Stimulated activated CD4-positive, alpha-beta T cell treated with anti-CD3 and anti-CD28 coated beads, Interleukin-15, amount 100 ng/mL, for 24 hours (primary cell): ENCODE measurements at places on chromosomes 2 and 18.
A peak's percentile ranks its signal among the peaks of the same experiment; 100 is the strongest.

DNA sequence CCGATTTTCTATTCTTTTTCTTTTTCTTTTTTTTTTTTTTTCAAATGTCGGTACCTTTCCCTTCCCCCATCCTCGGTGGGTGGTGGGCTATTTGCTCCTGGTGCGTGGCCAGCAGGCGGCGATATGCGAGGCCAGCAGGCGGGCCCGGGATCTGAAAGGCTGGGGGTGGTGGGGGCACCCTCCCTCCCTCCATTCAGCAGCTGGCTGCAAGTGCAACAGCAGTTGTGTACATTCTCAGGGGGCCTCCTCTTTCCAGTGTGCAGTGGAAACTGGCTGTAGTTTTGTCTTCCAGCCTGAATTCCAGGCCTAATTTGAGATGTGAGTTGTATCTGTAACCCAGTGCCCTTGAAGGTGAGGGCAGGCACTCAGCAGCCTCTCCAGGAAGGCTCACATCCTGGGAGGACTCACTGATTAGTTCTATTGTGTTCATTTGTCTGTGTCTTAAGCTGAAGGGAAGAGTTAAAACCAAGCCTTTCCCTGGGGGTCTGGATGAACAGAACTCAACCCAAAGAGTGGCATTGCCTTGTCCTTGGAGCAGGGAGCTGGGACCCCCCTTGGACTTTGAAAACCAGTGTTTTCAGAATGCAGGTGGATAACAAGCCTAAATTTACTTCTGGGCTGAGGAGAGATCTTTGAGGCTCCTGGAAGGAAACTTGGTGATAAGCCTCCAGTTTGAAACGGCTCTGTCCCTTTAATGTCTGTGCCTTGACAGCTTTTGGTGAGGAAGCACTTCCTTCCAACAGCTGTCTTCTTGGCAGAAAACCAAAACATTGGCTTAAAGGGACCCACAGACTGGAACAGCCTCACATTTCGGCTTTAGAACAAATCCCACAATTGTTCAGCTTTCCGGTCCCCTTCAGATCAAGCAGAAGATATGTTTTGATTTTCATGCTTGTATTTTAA, 3.3 kb downstream of the MYCN start:
- peak; percentile 39 for DNase-seq

DNA sequence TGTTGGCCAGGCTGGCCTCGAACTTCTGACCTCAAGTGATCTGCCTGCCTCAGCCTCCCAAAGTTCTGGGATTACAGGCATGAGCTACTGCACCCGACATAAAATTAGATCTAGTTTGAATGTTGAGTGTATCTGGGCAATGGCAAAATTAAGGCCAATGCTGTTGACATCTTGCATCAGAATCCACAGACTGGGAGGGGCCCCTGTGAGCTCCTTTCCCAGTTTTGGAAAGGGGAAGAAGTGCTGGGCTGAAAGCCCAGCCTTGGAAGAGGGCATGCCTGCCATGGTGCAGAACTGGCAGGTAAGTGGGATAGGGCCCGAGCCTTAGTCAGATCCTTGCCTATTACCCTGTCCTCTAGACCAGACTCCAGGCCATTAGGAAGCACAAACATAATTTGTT, 4.5 kb upstream of the MYOM1 start:
- no peak for DNase-seq

GRCh38 chr18:58785171-58785805, 79.4 kb upstream of the ZNF532 start:
- no peak for DNase-seq

DNA sequence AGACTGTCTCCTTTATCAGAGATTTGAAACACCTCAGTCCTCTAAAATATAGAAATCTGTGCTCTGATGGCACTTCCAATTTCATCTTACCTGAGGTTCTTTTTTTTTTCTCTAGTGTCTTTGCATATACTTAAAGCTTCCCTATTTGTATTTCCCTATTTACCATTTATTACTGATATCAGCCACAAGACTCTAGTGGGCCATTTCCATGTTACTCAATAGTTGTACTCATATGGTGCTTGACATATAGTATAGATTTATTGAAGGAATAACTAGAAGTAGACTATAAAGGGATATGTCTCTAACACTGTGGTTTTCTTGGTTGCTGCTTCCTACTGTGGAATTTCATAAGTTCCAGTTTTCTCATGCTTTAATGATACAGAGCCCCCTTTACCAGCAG, 3.0 kb downstream of the RBM45 start:
- no peak for DNase-seq

DNA sequence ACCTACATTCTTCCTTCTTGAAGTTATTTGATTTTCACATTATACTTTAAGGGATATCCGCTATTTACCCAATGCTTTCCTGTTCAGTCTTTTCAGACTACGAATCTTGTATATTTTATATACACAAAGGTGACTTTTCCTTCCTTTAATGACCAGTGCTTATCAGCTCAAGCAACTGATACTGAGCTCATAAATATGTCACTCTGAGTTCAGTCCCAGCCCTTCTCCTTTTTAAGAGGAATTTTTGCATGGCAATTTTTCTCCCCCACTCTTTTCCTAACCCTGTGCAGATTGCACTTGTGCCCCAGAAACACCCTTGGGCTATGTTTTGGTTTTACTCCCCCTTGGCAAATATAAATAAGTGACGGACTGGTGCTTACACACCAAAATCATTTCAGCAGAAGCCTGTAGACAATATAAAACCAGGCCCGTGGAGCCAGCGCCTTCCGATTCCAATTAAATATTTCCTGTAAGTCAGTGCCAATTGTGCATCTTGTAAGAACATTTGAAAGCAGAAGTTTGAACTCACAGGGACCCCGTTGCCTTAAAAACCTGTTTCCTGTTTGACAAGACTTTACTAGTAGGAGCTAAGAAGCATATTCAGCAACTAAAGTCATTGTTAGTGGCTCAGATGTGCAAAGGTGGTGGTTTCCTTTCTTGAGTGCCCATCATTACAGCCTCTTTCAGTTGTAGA, 66.3 kb upstream of the GATA6 start:
- DNase-seq: no peak

DNA sequence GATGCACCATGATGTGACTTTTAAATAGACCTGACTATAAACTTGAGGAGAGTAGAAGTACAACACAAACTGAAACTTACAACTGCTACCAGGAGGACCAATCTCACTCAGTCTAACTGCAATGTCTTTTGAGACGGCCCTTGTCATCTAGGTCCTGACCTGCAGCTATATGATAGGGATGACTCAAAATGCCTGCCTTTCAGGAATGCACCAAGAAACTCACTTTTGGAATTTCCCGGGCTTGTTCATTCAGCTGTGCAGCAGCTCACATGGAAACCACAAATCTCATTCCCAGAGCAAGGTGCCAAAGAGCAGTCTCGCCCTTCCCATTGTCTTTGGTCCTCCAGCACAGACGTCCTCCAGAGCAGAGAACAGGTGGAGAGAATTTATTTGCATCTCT, 113.7 kb downstream of the SPOPL start:
- DNase-seq: no peak

DNA sequence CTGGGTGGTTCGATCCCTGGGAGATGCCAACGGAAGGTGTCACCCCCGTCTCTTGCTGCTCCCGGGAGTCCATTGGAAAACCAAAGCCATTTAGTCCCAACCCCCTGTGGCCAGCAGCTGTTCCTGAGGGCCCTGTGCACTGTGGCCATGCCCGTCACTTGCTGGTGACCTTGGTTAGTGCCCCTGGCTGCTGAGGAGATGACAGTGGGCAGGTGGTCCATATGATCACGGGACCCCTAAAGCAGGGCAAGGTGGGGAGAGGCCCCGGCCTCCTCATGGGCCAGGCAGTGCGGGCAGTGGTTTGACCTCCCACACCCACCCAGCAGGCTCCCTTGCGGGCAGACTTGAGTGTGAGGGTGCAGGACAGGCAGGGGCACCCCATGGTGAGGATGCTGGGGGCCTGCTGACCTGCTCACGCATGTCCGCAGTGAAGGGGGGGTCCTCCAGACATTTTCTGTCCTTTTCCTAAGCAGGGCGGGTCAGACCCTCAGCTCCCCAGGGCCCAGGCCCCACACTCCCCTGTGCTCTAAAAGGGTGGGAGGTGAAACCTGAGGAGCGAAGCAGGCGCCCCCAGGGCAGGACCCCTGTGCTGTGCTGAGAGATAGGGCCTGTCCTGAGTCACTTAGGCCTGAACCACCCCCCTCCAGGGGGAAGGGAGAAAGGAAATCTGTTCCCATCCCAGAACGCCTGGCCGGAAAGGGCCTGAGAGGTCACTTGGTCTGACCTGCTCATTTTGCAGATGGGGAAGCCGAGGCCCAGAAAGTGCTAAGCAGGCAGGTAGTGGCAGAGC, 6.8 kb downstream of the ITM2C start:
- DNase-seq: no peak

- no peak for DNase-seq
Observed at GRCh38 chr2:75994759-75995158, 284.0 kb upstream of the GCFC2 start.

GRCh38 chr2:217735034-217735433, 267.8 kb downstream of the TNS1 start:
- DNase-seq: no peak

DNA sequence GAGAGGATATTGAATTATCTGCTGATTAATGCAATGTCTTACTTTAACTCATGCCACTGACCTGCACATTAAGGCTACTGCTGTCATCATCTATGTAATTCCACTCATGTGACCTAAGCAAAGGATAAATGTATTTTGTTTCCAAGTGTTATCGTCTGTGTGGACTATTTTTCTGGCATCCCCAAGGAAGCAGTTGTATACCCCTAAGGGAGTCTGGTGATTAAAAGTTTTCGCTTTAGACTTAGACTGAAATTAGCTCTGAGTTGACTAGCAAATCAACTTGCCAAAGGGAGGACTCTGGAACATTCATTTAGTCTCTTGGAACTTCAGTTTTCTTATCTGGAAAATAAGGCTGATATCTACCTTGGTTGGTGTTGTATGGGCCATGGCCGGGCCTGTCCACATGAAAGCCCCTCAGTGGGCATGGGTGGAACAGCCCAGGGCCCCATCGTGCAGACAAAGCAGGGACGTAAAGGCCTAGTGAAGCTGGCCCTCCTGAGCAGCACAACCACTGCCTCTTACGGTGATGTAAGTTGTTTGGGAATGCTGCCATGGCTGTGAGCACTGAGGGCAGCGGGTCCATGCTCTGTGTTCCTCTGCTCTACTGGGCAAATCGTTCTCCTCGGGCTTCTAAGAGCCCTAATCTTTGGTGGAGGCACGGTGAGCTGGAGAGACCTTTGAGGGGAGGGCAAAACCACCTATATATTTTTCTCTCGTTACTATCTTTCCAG, 144.4 kb upstream of the RNF152 start:
- no peak for DNase-seq

- no peak for DNase-seq
Observed at GRCh38 chr18:65415098-65415497, 335.7 kb upstream of the CDH7 start.

- DNase-seq: no peak
Observed at GRCh38 chr2:159963700-159964099, 98.7 kb downstream of the PLA2R1 start.

DNA sequence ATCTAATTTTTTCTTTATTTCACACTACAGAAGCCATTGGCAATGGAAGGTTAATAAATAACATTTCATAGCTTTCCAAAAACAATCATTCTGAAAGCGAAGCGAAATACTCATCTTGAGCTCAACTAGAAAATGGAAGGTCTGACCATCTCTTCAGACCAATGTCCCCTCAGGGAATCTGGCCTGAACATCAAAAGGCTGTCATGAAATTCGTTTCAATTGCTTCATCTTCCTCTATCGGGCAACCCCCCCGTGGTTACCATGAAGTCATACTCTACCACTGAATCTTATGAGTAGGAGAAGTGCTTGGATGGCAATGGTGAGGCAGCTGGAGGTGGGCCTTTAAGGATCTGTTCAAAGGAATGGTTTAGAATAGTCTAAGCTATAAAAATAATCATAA, 22.9 kb upstream of the CYTIP start:
- DNase-seq: peak; percentile 69

GRCh38 chr2:66840321-66841002, 405.5 kb downstream of the MEIS1 start:
- DNase-seq: no peak

GRCh38 chr18:77870199-77870598, 620.6 kb downstream of the GALR1 start:
- no peak for DNase-seq

GRCh38 chr2:170824526-170825015, 7.9 kb downstream of the GAD1 start:
- no peak for DNase-seq
